ENCODE measurements at places on chromosomes 5 and 9. TPM values are rescaled to one million over a fixed set of nuclear protein-coding genes. Genes with fewer than 3 reads are reported as not detected.

MVB12B gene
- 6.4 TPM for total RNA-seq

IRF1 gene
- total RNA-seq, result 30.7 TPM

FAM221B gene
- total RNA-seq, result not detected

SGCD gene
- 0.08 TPM for total RNA-seq

LPAR1 gene
- 1.6 TPM for total RNA-seq

CCL21 gene
- not detected for total RNA-seq

SPINK4 gene
- not detected for total RNA-seq

ACTBL2 gene
- total RNA-seq, result 0.56 TPM

THBS4 gene
- 0.68 TPM for total RNA-seq

PCDHGA4 gene
- total RNA-seq, result 2.0 TPM

FOXD4L4 gene
- total RNA-seq, result not detected

PIP5K1B gene
- total RNA-seq, result not detected

AFAP1L1 gene
- 15.0 TPM for total RNA-seq

GABRA6 gene
- not detected for total RNA-seq

RASGEF1C gene
- not detected for total RNA-seq

SLC12A7 gene
- 23.5 TPM for total RNA-seq

TUSC1 gene
- total RNA-seq, result 24.5 TPM

OTULINL gene
- 1.7 TPM for total RNA-seq

FCN1 gene
- not detected for total RNA-seq

PCDHGA7 gene
- 6.1 TPM for total RNA-seq

KCNIP1 gene
- total RNA-seq, result not detected

FOXD4L5 gene
- not detected for total RNA-seq

SYK gene
- total RNA-seq, result 0.72 TPM

CARTPT gene
- not detected for total RNA-seq

Measured in A375 (cell line).